Right ventricle myocardium inferior (tissue), 1 donor: ENCODE measurements at places on chromosomes 6 and 20. TPM values are rescaled to one million over a fixed set of nuclear protein-coding genes. Genes with fewer than 3 reads are reported as not detected.

GRCh38 chr20:44586289-44586911, 4.0 kb downstream of the PKIG start:
- DNase-seq: no peak

TGM3 gene
- not detected for total RNA-seq

GRCh38 chr6:106628658-106629102, 618 bp downstream of the RTN4IP1 start:
- no peak for DNase-seq

KHDC1L gene
- total RNA-seq: not detected

CHRNA4 gene
- 2.3 TPM for total RNA-seq

- no peak for DNase-seq
These were observed 3.1 kb downstream of the NOP56 start for GRCh38 chr20:2655331-2656116.
